ENCODE measurements at places on chromosomes 2 and 18.

DNA sequence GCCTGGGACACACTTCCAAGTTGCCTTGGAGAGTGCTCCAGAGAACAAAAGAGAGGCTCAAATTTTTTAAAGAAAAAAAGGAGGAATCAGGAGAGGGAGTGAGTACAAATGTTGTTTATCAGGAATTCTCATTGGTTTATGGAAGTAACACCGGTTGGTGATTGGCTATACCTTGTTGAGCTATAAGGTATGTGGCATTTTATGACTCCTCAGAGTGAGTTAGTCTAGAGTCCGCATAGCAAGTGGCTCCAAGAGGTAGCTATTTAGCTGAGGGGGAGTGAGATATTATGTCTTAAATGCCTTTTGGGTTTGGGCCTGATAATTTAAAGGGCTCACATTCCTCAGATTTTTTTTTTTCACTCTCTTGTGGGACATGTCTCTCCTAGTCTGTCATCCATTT is 85.7 kb downstream of the ARHGEF4 start:
- DNase-seq = no peak

GRCh38 chr2:84373391-84373790 is 85.7 kb downstream of the SUCLG1 start:
- DNase-seq = no peak

DNA sequence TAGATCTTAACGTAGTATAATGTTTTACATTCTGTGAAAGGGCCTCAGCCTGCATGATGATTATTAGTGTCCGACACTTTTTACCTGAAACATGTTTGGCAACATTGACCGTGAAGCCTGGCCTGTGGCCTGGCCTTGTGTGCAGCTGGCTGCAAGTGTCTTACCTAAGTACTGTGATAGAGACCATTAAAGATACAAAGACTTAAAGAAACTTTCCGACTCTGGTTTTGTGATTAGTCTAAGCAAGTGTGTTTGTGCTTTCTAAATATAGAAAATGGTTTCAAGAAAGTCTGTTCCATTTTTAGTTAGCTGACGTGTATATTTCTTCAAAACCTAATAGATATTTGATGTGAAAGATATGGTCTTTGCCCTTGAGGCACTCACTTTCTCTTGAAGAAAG is 601.8 kb downstream of the LRP1B start:
- no peak for DNase-seq

GRCh38 chr2:60567919-60568768 is 14.7 kb upstream of the BCL11A start:
- no peak for DNase-seq

GRCh38 chr18:54261894-54262293 is 7.4 kb upstream of the POLI start:
- DNase-seq = no peak

- no peak for DNase-seq
Measured at GRCh38 chr2:44487052-44487451, 125.3 kb downstream of the CAMKMT start.

GRCh38 chr2:163934131-163934530 is 198.3 kb upstream of the FIGN start:
- no peak for DNase-seq

DNA sequence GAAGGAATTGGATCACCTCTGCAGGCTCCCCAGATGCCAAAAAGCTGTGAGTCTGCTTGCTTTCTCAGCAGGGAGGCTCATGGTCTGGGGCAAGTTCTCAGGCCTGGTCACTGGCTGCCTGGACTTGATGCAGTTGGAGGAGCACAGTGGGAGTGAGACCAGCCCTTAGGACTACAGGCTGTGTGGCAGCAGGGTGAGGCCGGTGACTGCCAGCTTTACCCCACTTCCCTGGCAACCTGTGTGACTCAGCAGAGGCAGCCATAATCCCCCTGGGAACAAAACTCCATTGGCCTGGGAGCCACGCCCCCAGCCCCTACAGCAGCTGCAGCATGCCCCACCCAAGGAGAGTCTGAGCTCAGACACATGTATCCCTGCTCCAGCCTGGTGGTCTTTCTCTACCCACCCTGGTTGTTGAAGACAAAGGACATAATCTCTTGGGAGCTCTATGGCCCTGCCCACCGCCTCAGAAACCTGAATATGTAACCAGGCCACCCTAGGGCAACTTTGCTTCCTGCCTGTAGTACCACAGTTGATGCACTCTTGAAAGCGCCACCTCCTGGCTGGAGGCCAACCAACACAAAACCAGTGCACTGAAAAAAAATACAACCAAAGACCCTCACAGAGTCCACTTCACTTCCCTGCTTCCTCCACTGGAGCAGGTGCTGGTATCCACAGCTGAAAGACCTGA is 106.8 kb upstream of the SPATS2L start:
- DNase-seq = no peak

DNA sequence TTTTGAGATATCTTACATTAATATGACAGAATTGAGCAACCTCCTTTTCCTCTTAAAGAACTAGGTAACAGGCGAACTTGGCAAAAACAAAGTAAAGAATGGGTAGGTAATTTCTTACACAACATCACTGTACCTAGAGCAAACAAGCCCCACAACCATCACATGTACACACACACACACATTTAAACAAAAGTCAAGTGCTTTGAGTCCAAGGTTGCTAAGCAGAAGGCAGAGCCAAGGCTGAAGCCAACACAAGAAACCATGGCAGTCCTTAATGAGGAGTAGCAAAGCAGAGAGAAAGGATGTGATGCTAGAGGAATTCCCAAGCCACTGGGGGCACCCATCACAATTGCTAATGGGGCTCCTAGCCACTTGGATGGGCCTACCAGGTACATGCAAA is 164.1 kb downstream of the PAX3 start:
- no peak for DNase-seq

- DNase-seq = no peak
Measured at GRCh38 chr18:57630754-57631595, 9.3 kb upstream of the NARS1 start.

DNA sequence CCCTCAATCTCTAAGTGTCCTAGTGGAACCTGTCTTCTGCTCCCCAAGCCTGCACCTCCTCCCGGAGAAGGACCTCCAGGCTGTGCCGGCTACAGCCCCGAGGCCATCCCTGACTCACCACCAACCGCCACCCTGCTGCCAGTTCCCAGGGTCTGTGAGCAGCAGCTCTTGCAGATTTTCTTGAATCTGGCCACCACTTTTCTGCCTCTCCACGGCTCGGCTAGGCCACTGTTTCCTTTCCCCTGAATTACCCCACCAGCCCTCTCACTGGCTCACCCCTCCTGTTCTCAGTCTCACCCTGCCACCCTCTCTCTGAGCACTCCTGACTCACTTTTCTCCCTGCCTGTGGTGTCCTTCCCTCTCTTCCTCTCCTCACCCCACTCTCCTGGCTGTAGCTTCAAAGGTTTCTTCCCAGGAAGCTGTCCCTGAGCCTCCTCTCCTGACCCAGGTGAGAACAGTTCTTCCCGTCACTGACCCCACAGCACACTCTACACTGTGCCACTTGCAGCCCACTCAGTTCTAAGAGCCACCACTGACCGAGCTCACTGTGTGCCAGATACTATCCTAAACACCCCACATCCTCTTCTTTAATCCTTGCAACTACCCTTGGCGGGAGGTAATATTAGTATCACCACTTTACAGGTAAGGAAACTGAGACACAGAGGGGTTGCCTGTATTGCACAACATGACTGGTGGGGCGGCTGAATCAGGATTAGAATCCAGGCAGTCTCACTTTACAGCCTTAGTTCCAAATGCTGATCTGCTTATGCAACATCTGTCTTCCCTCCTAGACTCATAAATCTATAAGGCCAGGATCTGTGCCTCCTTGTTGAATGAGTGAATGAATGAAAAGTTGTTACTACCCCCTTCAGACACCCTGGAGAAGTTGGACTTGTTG is 111.6 kb downstream of the SMAD7 start:
- peak; percentile 37 for DNase-seq

- no peak for DNase-seq
Measured at GRCh38 chr2:179226203-179226960, 38.2 kb downstream of the SESTD1 start.

Data from CD4-positive, alpha-beta T cell treated with Interleukin-4 for 1 hour (primary cell).